ENCODE measurements at places on chromosomes 1 and 21.

DNA sequence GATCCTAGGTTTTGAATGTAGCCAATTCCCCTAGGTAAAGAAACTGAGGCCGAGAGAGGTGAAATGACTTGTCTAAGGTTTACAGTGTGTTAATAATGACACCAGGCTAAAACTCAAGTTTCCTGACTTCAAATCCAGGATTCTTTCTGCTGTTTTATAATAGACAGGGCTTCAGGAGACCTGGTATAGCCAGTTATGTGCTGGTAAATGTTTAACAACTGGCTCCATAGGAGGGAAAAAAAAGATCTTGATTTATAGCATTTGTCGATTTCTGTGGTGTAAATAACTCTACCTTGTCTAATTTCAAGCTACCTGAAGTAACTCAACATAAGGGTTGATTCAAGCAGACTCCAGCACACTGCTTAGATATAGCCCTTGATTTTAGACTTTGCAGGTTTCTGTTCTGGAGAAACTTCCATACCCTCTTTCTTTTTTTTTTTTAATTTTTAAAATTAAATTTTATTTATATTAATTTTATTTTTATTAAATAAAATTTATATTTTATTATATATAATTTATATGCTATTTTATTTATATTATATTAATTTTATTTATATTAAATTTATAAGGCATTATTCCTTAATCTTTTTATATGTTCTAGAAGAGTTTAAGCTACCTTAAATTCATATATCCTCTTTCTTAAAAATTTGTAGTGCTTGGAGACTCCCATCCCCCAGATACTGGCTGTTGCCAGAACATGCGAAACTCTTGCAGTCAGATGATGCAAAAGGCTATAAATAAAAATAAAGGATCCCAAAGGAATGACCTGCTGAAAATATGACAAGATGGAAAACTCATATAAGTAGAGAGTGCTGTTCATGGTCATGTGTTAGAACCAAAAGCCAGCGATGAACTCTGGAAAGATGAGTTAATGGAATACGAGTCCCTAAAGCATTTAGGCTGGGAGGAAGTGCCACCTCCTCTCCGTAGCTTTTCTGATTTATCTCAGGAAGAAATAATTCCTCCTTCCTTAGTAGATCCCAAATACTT lies 35.4 kb upstream of the SRSF10 start:
- no peak for DNase-seq

DNA sequence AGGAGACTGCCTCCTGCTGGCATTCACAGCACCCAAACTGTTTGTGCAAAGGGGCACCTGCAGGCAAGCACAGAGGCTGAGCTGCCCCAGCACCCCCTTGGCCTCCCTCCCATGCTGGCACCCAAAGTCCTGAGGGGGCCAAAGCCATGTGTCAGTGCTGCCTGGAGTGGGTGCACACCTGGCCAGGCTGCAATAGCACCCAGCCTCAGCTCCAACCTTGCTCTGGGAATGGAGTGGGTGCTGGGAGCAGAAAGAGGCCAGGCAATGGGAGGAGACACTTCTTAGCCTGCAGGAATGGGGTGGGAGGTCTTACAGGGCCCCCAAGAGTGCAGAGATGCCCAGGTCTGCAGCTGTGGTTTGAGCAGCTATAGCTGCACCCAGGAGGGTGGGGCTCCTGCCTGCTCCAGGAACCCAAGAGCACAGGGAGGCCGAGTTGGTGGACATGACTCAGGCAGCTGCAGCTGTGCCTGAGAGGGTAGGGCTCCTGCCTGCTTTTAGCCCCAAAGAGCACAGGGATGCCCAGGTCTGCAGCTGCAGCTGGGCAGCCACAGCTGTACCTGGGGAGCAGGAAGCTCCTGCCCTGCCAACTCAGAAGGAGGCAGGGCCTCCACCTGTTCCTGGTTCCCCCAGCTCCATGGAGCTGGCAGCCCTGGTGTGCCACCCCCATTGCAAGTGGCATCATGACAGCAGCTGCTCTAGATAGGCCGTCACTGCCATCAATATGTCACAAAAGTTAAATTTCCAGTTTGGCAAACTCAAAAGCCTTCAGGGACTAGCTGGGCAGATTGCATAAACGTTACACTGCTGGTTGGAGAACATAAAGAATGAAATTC lies 5.3 kb upstream of the CHD1L start:
- DNase-seq: no peak

DNA sequence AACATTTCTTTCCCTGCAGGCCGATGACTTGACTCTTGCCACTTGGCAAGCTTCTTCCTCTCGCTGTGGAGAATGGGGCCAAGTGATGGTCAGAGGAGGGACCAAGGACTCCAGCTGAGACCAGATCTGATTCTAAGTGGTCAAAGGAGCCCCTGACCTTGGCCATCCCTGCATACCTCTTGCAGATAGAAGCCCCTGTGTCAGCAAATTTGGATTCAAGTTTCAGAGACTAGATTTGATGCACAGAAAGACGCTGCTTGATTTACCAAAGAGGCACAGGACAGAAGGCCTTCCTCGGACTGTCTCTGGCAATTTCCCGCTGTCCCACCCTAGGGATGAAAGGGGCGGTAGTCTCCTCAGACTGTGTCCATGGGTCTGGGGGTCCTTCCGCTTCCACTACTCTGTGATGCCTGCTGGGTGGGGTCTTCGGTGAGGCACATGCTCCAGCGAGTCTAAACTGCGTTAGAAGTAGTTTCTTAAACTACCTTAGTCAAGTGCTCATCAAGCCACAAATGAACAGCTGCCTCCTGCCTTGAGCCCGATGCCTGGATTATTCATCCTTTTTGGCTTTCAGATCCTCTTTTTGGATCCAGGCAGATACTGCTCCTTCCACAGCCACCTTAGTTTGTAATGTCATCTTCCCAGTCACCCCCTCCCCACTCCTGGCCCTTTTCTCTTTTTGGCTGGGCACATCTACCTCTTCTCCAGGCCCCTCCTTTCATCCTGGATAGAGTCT lies 31.8 kb upstream of the RBM15 start:
- DNase-seq: no peak

GRCh38 chr1:223853275-223853674 lies 7.5 kb upstream of the TP53BP2 start:
- no peak for DNase-seq

- DNase-seq: no peak
These were observed 24.8 kb downstream of the JAK1 start for GRCh38 chr1:64941461-64942117.

DNA sequence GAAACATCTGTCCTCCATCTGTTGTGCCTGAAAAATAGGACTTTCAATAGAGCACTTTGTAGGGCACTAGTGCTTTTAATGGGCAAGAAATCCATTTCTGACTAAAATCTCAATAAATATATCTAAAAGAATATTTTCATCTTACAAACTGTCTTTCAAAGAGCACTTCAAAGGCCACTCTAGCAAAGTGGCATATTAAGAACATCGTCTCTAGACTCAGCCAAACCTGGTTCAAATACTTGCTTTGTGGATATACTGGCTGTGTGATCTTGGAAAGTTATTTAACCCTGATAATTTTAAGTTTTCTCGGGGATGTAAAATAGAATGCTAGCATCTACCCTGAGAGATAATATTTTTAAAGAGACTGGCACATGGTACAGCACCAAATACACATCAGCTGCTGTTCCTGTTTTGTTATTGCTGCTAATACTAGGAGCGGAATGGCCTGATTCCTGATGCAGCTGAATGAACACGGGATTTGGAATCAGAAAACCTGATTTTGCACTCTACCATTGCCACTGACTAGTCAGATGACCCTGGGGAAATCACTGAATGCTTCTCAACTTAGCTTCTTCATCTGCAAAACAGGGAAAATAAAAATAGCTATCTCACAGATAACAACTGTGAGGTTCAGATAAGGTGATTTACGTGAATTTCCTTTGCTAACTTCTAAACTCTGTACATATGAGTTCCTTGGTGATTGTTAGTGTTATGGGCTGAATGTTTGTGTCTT lies 25.2 kb upstream of the LRRC8C start:
- DNase-seq: no peak

GRCh38 chr1:18965206-18966173 lies 9.0 kb upstream of the IFFO2 start:
- no peak for DNase-seq

DNA sequence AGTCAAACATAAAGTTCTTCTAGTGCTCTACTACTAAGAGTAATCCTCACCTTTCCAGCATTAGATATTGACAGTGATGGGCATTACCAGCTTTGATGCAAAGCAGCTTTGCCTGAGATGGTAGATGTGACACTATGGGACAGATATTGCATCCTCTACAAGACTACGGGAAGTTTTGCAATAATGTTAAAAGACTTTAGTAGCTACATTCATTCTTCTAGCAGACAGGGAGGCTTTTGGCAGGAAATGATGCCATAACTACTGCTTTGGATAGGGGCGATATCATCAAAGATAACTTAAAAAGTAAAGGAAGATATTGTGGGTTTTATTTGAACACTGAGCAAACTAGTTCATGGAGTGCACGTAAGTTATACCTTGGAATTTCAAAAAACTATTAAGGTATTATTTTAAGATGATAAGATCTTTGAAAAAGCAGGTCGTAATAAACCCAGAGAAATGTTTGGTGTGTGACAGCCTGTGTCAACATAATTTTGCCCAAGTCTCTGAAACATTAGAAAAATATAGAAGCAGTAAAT lies 368.3 kb upstream of the TMPRSS15 start:
- DNase-seq: no peak

DNA sequence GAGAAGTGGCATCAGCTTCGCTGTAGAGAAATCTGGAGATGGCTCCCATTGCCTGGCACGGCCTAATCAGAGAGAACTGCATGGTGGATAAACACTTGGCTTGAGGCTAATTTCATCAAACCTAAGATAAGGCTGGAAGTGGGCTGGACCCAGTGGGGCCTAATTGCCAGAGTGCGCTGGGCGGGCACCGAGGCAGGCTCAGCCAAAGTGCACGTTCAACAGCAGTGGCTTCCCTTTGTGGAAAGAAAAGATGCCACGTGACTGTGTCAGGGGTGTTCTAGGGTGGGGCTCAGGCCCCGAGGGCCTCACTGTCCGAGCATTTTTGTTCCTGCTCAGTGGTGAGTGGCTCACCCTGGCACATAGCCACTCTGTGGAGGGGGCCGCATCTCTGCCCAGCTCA lies 5.8 kb downstream of the PLCH2 start:
- no peak for DNase-seq

GRCh38 chr1:89589515-89589914 lies 43.4 kb upstream of the LRRC8C start:
- no peak for DNase-seq

Data from CD4-positive, alpha-beta T cell treated with Interleukin-10 for 1 hour (primary cell).